Stimulated activated CD8-positive, alpha-beta memory T cell treated with anti-CD3 and anti-CD28 coated beads, Interleukin-4, amount 100 ng/mL, for 48 hours (primary cell): ENCODE measurements at places on chromosomes 11 and 22.

GRCh38 chr11:91585035-91585801 lies 639.4 kb upstream of the FAT3 start:
- DNase-seq, result no peak

GRCh38 chr11:33452836-33453624 lies 195.8 kb downstream of the HIPK3 start:
- DNase-seq, result no peak

GRCh38 chr22:27870234-27871191 lies 48.5 kb downstream of the PITPNB start:
- DNase-seq, result no peak

DNA sequence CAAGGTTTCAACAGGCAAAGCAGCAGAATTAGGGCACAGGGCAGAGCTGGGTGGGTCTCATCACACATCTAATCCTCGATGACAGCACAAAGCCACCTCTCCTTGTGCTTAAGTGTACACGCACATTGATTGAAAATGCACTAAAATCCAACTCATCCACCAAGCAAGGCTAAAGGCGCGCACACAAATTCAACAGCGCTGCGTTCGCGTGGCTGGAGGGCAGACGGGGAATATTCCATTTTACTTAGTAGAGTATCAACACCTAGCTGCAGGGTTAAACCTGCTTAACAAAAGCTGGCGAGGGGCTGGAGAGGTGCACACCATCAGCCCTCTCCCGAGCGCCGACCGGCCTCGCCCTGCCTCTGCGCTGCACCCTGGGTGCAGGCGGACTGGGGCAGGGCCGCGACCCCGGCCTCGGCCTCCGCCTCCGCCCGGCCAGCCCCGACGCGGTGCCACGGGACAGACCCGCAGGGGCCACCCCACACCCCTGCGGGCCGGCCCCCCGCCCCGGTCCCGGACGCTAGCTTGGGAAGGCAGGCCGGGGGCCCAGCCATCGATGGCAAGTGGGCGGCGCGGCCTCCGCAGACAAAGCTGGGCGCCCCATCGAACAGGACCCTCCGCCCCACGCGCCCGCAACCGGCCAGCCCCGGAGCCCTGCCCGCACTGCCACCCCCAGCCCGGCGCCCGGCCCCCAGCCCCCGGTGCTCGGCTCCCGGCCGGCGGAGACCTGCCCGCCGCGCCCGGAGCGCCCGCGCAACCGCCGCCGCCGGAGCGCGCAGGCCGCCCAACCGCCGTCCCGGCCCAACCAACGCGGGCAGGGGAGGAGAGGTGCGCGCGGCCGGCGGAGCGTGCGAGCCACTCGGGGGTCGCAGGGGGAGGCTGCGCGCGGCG lies 929 bp downstream of the PRDM10 start:
- peak; percentile 51 for DNase-seq

DNA sequence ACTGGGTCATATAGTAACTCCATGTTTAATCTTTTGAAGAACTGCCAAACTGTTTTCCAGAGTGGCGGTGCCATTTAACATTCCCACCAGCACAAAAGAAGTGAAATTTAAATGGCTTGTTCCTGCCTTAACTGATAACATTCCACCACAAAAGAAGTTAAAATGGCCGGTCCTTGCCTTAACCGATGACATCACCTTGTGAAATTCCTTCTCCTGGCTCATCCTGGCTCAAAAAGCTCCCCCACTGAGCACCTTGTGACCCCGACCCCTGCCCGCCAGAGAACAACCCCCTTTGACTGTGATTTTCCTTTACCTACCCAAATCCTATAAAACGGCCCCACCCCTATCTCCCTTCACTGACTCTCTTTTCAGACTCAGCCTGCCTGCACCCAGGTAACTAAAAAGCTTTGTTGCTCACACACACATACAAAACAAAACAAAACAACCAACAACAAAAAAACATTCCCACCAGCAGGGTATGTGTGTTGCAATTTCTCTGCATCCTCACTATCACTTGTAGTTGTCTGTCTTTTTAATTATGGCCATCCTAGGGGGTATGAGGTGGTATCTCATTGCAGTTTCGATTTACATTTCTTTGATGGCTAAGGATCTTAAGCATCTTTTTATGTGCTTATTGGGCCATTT lies 109.0 kb downstream of the FAR1 start:
- DNase-seq, result no peak

DNA sequence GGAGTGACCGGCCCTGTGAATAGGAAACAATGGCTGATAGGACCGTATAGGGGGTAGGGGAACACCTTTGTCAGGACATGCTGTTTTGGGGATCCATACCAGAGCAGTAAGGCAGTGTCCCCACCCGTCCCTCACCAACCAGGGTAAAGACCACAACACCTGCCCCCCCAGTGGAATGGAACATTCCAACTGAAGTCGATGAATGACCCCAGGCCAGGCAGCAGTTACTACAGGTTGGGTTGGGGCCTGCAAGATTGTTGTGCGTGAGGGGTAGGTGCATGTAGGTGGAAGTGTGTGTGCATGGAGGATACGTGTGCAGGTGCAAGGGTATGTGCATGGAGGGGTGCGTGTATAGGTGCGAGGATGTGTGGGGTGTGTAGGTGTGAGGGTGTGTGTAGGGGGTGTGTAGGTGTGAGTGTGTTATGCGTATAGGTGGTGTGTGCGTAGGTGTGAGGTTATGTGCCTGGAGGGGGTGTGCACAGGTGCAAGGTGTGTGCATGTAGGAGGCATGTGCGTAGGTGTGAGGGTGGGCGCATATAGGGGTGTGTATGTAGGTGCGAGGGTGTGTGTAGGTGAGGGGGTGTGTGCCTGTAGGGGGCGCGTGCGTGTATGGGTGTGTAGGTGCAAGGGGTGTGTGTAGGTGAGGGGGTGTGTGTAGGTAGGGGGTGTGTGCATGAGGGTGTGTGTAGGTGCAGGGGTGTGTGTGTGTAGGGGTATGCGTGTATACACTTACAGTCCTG lies 32.9 kb downstream of the PISD start:
- DNase-seq, result no peak

DNA sequence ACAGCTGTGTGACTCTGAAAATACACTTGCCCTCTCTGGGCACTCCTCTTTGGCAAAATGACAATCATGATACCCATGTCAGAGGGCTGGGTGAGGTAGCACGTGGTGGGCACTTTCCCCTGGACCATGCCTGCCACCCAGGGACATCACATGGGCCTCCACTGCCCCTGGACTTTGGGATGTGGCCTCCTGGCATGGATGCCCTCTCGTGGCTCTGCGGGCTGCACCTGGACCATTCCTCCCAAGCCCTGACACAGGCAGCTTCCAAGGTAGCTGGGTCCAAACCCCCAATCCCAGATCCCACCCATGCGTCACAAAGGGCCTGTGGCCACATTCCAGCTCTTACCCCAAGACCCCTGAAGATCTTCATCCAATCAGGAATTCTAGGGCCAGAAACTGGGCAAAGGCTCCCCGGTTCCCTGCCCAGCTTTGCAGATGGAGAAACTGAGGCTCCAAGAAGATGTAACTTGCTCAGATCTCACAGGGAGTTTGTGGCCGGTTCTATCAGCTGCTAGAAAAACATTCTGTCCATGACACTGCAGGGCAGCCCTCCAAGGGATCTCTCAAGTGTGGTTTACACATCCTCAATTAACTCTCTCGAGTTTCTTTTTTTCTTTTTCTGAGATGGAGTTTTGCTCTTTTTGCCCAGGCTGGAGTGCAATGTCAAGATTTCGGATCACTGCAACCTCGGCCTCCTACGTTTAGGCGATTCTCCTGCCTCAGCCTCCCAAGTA lies 35.4 kb upstream of the CYB5R3 start:
- DNase-seq, result no peak

DNA sequence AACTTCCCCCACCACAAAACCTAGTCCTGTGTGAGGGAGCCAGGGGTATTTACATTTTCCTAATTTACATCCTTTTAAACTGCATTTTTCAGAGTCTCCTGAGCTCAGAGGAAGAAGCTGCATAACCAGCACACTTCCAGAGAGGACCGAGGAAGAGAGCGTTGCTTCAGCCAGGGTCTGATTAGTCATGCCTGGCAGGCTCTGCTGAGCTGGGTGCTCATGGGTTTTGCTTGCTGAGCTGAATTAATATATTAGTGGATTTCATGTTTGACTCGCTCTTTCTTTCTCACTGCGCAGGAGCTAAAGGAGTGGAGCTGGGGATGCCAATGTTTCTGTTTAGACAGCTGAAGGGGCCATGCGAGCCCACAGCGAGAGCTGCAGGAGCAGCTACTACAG lies 539.3 kb upstream of the B3GAT1 start:
- DNase-seq, result no peak

DNA sequence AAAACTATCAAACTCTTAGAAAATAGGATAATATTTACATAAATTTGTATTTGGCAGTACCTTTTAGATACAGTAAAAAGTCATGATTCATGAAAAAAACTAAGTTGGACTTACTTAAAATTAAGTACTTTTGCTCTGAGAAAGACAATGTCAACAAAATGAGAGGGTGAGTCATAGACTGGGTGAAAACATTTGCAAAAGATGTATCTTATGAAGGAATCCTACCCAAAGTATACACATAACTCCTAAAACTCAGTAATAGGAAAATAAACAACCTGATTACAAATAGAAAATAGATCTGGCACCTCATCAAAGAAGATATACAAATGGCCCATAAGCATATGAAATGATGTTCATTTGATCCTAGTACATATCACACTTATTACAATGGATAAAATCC lies 1154.6 kb downstream of the JRKL start:
- no peak for DNase-seq
